ENCODE measurements at places on chromosomes 7 and 10.
A peak's percentile ranks its signal among the peaks of the same experiment; 100 is the strongest.

DNA sequence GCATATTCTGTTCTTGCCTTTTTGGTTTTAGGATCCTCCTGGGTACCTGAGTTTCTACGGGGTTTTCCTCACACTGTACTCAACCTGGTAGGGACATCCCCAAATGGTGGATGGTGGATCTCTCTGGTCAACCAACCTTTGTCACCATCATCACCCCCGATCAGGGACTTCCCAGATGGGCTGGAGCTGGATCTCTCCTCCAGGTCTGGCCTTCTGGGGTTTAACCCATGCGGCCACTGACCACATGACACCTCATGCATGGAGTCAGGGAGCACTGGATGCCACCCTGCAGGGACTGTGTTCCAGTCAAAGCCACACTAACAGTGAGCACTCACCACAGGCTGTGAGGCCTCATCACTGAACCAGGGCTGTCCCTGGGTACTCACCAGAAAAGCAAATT lies 80.0 kb downstream of the CELF2 start:
- DNase-seq = no peak

DNA sequence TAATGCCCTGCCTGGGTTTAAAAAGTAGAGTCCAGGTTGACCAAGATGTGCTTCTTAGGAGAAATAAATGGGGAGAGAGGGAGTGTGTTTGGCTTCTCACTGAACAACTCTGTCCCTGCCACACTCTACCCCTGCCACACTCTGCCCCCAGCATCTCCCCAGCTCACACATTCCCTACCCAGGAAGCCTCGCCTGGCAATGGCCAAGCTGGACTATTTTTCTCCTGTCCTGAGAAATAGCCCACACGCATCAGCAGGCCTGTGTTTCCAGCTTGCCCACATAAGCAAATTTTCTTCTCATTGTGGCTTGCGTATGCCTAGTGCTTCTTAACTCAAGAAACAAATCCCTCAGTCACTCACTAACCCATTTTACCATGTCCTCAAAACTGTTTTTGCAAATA lies 1.8 kb downstream of the LRRC18 start:
- DNase-seq = no peak

DNA sequence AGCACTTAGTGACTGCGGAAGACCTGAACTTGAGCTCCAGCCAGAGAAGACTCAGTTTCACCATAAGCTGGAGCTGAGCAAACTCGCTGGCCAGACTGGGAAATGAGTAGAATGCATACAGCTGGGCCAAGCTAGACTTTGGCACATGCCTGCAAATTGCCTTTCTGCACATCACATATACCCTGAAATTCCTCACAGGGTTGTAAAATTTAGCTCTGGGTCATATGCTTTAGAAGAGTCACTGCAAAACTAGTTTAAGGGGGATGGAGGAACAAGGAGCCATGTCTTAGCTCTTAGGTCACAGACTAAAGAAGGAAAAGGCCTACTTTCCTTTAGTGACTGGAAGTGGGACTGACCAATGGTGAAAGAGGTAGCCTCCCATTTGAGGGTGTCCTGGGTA lies 67.6 kb downstream of the PPP1R3C start:
- no peak for DNase-seq

DNA sequence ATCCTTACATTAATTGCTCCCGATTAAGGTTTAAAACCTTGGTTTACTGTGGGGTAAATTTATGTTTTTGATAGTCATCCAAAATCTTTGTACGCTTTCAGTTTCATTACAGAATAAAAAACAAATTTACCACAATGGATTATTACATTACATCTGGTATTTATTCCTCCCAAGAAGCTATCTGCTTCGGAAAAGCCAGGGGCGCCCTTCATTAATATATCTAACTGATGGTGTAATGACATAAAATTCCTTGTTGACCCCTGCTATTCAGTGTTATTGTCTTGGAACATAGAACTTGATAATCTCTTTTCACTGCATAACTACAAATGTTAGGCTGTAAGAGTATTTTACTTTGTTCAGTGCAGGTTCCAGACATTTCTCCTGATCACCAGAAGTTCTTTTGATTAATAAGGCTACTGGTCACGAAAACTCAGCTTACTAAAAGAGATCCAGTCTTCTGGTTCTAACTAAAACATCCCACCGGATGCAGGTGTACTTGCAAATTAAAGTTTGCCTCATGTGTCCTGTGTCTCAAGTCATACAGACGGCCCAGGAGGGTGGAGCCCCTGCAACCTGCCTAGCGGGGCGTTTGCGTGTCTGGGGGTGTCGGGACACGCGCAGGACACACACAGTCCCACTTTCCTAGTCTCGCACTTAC lies 581 bp upstream of the GLCCI1 start:
- DNase-seq = peak; percentile 57

DNA sequence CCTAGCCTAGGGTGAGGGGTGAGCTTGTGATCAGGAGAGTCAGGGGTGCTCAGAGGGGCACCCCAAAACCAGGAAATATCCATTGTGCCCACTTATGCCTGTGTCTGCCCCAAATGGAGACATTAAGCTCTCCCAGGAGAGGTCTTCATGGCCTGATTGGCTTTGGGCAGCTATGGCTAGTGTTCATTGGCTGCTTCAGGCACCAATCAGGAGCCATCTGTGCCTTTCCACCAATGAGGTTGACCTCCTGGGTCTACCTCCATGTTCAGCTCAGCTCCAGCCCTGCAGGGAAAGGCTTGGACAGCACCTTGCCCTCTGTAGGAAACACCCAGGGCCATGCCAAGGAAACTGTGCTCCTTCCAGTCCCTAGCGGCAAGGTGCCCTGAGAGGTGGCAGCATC lies 23.9 kb upstream of the HSPB1 start:
- no peak for DNase-seq

DNA sequence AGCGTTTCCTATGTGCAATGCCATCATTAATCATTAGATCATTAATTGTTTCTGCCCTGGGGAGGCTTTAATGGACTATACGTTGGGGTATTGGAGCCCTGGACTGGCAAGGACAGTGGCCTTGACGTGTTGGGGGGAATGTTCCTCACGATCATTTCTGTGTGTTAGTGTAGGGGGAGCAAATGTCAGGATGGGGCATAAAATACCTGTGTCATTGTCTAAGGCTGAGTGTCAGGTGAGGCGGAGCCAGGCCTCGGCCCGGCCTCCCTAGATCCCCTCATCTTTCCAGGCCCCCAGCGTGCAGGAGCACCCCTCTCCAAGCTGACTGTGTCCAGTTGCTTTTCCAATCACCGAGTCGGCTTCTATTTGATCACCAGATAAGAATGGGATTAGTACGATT lies 346.4 kb upstream of the SHH start:
- DNase-seq = no peak

DNA sequence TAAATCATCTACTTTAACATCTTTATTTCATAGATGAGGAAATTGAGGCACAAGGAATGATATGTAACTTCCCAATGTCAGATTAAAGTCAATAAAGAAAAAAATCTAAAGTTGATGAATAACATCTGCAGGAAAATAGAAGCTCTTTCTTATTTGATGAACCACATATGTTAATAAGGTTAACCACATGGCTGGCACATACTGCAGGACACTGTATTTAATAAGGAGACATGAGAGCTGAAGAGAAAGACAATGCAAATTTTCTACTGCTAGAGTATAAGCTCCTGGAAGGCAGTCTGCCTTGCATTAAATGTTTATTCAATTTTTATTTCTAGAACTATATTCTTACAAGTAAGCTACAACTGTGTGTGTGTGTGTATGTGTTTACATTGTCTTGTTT lies 4.4 kb downstream of the RAB11FIP2 start:
- DNase-seq = no peak

DNA sequence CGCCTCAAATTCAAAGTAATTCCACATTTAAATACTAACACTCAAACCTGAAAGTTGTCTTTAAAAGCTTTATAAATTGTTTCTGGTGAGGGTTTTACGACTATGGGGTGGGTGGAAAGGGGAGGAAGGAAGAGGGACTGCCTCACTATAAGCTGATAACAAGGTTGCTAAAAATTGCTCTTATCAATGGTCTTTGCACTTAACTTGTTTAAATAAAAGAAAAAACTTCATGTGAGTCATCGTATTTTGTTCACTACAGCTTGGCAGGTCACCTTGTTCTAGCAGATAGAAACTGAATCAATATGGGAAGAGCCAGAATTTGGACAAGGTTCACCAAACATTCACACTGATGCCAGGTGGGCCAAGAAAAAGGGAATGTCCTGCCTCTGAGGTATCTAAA lies 129.2 kb downstream of the TES start:
- no peak for DNase-seq

- no peak for DNase-seq
Measured at GRCh38 chr7:39838326-39838725, 111.7 kb upstream of the CDK13 start.

- DNase-seq = no peak
Measured at GRCh38 chr10:22560913-22561239, 153.5 kb downstream of the PIP4K2A start.

DNA sequence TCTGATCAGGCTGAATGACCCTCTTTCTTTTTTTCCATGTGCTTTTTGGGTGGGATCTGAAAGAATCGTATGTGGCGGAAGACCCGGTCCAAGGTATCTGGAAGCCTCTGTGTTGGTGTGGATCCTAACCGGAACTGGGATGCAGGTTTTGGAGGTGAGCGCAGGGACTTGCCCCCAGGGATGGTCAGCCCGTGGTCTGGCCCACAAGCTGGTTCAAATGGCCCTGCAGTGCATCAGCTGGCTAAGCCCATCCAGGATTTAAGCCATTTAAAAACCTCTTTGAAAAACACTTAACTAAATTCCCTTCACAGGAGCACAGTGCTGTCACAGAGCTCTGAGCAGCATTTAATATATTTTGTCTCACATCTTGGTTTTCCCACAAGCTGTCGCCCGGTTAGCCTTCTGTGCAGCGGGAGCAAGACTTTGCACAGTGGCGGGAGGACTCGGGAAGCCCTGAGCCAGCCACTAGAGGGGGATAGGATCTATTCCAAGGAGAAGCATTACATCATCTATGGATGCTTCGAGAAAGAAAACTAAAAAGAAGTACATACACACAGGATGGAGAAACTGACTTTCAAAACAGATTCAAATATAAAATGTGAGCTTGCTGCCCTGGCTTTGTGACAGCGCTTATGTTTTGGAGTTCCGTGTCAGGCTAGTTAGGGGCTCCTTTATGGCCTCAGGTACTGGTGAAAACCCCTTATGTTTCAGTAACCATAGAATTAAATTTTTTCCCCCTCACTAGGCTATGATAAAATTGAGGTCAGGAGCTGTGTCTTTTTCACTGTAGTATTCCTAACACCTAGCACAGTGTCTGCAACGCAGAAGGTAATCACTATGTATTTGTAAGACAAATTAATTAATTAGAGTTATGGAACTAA lies 11.3 kb downstream of the CPA2 start:
- DNase-seq = peak; percentile 27

- DNase-seq = peak; percentile 45
Measured at GRCh38 chr10:125629758-125630376, 53.1 kb downstream of the TEX36 start.

GRCh38 chr10:14439451-14440259 lies 108.9 kb upstream of the FRMD4A start:
- DNase-seq = no peak

DNA sequence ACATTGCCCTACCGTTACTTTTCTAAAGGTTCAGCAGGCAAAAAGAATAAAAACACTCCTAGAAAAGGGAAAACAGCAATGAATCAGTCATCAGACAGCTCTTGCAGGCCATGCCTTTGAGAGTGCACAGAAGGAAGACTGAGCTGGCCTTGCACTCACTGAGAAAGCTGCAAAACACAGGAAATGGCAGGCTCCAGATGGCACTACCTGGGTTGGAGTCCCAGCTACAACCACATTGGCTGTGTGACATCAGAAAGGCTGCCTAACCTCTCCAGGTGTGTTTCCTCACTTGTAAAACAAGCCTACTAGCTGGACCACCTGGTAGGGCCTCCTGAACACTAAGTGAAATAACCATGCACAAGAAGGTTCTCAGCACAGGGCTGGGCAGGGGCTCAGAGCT lies 113.7 kb downstream of the SFMBT2 start:
- DNase-seq = no peak

DNA sequence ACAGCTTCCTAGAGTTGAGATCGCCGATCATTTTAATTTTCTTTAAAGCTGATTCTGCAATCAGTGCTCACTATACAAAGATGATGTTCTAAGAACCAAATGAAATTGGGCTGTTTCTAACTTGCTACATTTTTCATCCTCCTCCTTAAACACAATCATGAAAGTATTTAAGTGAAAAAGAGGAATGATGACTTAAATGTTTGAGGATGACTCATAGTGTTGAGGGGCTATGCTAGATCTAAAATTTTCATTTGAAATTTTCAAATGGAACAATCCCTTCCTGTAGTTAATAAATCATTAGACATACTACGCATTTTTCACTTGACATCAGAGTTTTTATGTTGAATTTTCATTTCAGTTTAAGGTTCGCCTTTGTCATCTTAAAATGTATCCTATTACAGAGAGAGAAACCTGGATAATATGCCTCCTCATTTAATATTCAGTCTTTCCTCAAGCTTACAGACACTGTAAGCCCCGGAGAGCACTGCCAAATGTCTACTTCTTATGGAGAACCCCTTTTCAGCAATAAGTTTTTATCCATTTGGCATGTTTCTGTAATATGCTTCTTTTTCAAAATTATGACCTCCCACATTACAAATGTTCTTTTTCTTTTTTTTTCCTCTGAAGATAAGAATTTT lies 499.6 kb downstream of the MAGI2 start:
- no peak for DNase-seq

Measured in erythroblast (primary cell).